Stimulated activated CD8-positive, alpha-beta memory T cell treated with anti-CD3 and anti-CD28 coated beads, Interleukin-4, amount 100 ng/mL, for 4 hours (primary cell): ENCODE measurements at places on chromosomes 2 and 18.

GRCh38 chr2:183035954-183036669 is 2.1 kb downstream of the NCKAP1 start:
- no peak for DNase-seq

DNA sequence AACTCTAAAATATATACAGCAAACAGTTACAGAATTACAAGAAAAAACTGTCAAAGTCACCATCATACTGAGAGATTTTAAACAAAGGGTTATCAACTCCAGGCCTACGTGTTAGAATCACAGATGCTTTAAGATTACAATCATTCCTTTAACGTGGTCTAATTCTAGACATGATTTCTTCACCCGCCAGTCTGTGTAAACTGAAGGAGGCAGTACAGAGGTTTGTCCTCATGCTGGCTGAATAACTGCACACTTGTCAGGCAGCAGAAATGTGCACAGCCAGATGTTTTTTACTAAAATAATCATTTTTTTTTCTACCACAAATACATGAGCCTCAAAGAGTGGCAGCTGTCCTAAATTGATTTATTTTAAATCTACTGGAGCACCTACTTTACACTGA is 15.5 kb upstream of the NEURL3 start:
- DNase-seq, result no peak

DNA sequence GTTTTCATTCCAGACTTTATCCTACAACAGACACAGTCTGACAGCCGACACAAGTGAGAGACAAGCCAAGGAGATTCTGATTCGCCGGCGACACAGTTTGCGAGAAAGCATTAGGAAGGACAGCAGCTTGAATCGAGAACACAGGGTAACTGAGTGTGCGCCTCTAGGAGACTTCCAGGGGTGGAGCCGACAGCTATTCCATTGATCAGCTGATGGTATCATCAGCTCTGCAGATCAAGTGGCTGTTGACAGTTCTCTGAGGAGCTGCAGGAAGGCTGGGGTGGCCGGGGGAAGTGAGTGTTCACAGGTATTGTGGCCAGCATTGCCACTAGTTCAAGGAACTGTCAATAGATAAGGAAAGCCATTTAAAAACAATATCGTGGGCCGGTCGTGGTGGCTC is 57.3 kb upstream of the TMEM182 start:
- DNase-seq, result no peak

DNA sequence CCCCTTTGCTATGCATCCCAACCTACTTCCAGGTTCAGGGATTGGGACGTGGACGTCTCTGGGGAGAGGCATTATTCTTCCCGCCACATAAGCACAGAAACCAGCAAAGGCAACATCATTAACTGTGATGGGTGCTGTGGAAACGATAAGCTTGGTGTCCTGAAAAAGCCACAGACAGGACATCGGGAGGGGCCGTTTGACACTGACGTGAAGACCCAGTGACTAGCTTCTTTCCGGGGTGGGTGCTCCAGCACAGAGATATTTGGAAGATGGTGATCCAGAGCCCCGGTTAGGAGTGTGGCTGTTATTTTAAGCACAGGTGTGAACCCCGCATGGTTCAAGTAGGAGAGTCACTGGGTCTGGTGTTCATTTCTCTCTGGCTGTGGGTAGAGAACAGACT is 163.8 kb upstream of the HDAC4 start:
- DNase-seq, result no peak

DNA sequence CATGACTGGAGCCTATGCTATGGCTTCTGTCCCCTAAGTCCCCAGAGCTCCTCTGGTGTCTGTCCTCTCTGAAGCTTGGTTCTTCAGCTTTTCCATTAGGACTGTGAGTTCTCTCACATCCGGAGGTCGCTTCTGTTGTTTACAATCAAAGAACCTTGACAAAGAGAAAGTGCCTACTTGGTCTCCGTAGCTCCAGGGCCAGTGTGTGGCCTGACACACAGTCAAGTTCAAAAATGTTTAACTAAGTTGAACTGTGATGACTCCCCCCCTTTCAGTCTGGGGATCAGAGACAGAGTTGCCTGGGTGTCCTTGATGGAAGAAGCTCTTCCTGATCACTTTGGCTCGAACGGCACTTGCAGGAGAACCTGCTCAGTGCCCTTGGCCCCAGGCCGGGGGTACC is 26.3 kb upstream of the YWHAQ start:
- no peak for DNase-seq

GRCh38 chr2:232563580-232563979 is 13.1 kb downstream of the EIF4E2 start:
- no peak for DNase-seq

DNA sequence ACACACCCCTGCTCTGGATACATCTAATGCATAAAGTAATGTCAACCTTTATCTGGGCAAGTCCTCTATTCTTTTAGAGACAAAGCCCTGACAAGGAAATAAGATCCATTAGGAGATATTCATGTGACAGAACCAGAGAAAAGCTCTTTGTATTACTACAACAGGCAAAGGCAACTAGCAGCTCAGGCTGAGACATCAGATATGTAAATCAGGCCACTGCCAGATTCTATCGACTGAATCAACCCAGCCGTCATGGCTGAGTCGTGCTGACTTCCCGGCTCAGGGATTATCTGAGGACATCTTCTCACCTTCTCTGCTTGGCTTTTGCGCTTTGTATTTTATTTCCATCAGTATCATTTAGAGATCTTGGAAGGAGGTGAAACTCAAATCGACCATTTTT is 294.5 kb downstream of the PLCL1 start:
- DNase-seq, result no peak

DNA sequence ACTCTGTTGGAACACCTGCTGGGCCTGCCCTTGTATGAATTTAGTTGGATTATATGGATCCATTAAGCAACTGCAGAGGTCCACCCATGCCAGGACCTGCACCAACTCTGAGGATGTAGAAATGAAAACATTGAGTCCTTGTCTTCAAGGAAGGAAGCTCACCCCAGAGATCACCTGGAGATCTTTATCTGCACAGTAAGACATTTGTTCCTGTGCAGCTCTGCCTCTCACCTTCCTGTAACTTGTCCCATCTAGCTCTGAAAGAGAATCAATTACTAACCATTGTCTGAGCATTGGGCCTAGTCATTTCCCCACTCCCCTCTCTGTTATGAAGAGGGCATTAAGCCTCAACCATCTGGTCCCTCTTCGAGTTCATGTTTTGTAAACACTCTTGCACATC is 105.2 kb upstream of the YWHAQ start:
- DNase-seq, result no peak

DNA sequence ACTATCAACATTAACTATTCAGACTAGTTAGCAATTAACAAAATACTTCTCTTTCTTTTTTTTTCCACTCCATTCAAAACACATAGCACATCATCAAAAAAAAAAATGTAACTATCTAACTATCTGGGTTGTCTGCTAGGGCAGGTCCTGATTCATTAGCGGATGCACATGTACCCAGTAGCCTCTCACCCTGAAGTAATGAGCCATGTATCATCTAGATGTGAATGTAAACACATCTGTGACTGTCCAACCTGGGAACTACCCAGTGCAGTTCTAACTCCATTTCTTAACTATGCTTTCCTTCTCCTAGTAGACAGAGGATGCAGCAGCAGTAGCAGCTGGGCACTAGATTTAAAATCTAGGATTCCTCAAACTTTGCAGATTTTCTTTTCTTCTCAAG is 183.1 kb upstream of the PIK3C3 start:
- DNase-seq, result no peak

DNA sequence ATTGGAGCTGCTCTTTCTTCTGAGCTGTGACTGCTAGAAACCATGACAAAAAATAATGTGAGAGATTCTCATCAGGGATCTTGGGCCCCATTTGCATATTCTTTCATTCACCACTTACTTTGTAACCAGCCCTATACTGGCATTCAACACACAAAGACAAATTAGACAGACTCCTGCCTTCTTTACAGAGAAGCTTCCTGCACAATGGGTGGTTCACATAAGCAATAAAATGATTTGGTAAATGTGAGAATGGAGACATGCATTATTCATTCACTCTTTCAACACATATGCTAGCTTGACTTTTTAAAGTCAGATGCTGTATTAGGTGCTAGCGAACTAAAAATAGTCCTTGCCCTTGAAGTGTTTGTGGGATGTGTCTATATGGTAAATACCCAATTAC is 174.4 kb downstream of the NCKAP5 start:
- DNase-seq, result no peak

DNA sequence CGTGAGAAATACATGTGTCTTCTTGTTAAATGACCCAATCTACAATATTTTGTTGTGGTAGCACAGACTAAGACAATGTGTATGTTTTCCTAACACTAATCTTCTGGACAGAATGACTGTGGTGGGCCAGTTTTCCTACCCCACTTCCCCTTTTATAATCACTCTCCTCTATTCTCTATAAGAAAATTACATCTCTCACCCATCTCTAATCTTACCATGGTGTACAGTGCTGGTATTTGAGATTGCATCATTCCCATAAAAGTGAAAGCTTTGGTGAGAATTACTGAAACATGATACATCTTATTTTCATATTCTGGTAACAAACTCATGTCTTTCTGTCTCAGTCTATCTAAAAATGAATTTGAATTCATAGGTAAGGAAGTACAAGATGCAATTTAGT is 40.5 kb downstream of the CAVIN2 start:
- no peak for DNase-seq
